Cerebellum (tissue), 4 donors: ENCODE measurements at places on chromosomes 12 and 14. TPM values are rescaled to one million over a fixed set of nuclear protein-coding genes. Genes with fewer than 3 reads are reported as not detected.

The HELB gene
- 10.6 TPM for total RNA-seq

The TSPAN11 gene
- total RNA-seq: 17.3 TPM

The NFATC4 gene
- 16.8 TPM for total RNA-seq

The LRRIQ1 gene
- total RNA-seq: 13.9 TPM

The FAM90A1 gene
- total RNA-seq: 0.09 TPM

The KCNC2 gene
- total RNA-seq: 20.2 TPM

The ANO2 gene
- total RNA-seq: 17.1 TPM

The ENDOU gene
- total RNA-seq: not detected

The LRIG3 gene
- 48.6 TPM for total RNA-seq

The PROX2 gene
- total RNA-seq: not detected
